Ovary (tissue), 10 donors: ENCODE measurements at places on chromosomes 3 and 15. TPM values are rescaled to one million over a fixed set of nuclear protein-coding genes. Genes with fewer than 3 reads are reported as not detected.
A peak's percentile ranks its signal among the peaks of the same experiment; 100 is the strongest.

Gene SEMA3F
- 19.1 TPM for total RNA-seq

Gene NAALADL2
- total RNA-seq: 21.8 TPM

Gene TRAT1
- total RNA-seq: 1.1 TPM

- no peaks in the 10 kb centered on the region for H3K36me3 ChIP-seq
- H3K27ac ChIP-seq: peak overlapping the region; percentile 10
- peak overlapping the region; percentile 30 for H3K4me3 ChIP-seq
- H3K4me1 ChIP-seq: peaks cover 5% of the 10 kb centered on the region
- no peaks in the 10 kb centered on the region for H3K27me3 ChIP-seq
Measured at GRCh38 chr15:25850154-25851111, 12.7 kb downstream of the ATP10A start.

DNA sequence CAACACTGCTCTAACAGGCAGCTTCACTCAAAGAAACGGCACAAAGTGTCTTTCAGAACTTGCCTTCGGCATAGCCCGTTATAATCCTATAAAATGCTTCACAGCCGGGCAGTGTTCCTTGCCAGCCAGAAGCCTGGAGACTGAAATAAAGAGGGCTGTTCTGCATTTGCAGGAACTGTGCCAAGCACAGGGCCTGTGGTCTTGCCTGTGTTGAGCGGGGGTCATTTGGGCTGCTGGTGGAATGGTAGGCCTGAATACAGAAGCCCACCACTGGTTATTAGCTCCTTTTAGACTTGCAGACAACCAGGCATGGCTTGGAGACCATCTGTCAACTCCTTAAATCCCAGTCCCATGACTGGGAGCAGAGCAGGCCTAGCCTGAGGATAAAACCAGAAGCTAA, 4.7 kb upstream of the ARHGEF3 start:
- no peak overlapping the region for H3K27ac ChIP-seq
- no peak overlapping the region for H3K4me3 ChIP-seq
- no peaks in the 10 kb centered on the region for H3K4me1 ChIP-seq
- no peak for DNase-seq
- no peaks in the 10 kb centered on the region for H3K36me3 ChIP-seq

GRCh38 chr3:193620650-193621049, 27.6 kb downstream of the OPA1 start:
- no peaks in the 10 kb centered on the region for H3K27me3 ChIP-seq
- no peaks in the 10 kb centered on the region for H3K4me1 ChIP-seq
- no peaks in the 10 kb centered on the region for H3K36me3 ChIP-seq
- no peak for DNase-seq
- H3K27ac ChIP-seq: no peak overlapping the region
